ENCODE measurements at places on chromosomes 16 and 17.

DNA sequence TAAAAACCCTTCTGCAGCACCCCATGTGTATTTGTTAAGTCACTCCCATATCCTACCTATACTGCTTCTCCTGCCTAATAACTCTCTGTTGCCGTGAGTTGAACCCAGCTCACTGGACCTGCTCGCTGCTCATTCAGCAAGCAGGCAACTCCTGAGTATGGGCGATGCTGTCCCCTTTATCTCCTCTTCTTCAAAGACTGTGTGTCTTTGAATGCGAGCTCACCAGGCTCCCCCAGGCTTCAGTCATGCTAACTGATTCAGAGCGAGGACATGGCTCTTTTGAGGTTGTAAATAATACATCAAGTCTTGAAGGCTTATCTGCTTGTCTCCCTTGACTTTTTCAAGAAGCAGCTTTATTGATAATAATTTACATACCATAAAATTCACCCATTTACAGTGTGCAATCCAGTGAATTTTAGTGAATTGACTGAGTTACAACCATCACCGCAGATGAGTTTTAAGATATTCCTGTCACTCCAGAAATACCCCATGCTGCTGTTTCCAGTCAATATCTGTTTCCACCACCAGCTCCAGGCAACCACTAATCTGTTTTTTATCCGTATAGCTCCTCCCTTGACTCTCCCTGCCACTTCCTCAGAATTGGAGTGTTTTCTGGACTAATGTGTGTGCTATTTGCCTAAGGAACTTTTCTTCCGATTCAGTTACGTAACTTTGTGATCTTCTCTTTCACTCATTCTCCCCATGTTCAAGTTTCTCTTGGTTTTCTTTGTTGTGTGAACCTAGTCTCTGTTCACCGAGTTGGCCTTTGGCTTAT, 132.2 kb downstream of the SPECC1 start:
- DNase-seq: no peak

GRCh38 chr16:54080524-54081008, 206.0 kb downstream of the IRX3 start:
- DNase-seq: no peak

- DNase-seq: no peak
Observed at GRCh38 chr17:5809580-5810188, 225.4 kb upstream of the NLRP1 start.

DNA sequence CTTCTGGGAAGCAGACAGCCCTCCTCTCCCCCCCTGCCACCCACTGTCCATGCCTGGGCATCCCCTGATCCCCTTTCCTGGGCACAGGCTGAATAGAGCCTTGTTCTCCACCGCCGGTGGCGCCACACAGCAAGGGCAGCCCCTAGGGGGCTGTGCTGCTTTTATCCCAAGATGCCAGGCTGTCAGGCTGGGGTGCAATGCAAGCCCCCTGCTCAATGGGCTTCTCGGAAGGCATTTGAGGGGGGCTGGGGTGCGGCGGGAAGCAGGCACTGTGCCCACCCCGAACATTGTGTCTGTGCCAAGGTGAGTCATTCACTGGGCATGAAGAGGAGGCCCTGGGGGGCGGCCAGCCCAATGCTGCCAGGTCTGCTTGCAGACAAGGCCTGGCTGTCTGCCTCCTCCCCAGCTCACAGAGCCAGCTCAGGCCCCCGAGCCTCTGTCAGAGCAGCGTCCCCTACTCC, 1.5 kb upstream of the GFAP start:
- DNase-seq: no peak

GRCh38 chr16:85569615-85570212, 43.4 kb upstream of the GSE1 start:
- no peak for DNase-seq

- no peak for DNase-seq
Observed at GRCh38 chr17:44069974-44070454, 521 bp upstream of the G6PC3 start.

DNA sequence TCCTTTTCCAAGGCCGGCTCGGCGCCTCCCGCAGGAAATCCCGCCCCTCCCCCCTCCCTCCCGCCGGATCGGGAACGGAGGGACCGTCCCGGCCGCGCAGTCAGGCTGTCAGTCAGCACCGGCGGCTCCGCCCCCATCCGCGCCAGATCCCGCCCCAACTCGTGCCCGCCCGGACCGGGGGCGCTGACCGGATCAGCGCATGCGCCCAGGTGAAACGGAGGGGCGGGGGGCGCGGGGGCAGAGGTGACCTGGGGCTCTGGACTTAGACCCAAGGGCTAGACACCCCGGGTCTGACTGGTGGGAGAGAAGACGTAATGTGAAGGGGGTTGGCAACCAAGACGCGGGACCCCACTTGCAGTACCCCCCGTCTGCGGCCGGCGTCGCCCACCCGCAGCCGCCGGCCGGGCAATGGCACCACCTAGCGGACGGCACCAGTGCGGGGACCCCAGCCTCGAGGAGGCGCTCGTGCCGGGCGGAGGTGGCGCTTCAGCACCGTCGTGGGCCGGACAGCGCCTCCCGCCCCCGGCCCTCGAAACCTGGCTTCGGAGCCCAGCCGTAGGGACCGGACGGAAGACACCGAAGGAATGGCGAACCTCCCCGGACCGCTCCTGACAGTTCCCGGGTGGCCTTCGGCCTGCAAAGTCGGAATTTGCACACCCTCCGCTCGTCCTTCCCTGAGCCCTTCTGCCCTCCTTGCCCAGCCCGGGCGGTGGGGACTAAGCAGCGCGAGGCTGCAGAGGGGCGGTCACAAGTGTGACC, at the start of gene CASKIN2:
Gene CASKIN2 (minus strand): TSS at position 42 of the 759 bp plus-strand sequence. CDS start 1,733 bp downstream, outside the sequence.
- DNase-seq: peak; percentile 38

DNA sequence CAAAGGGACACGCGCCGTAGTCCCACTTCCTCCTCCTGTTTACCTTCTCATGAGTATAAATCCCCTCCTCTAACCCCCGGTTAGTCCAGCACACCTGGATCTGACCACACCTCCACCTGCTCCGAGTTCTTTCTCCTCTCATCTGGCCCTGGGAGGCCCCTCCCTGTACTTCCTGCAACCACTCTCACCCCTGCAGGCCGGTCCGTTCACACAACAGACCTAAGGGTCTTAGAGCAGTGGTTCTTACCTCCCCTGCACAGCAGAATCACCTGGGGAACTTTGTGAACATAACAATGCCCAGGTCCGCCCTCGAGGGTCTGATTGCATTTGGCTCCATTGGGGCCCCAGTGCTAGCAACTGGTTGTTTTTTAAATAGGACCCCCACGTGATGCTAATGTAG, 24.8 kb downstream of the TMEM114 start:
- no peak for DNase-seq

GRCh38 chr17:77915594-77916021, 42.9 kb upstream of the TNRC6C start:
- DNase-seq: no peak

DNA sequence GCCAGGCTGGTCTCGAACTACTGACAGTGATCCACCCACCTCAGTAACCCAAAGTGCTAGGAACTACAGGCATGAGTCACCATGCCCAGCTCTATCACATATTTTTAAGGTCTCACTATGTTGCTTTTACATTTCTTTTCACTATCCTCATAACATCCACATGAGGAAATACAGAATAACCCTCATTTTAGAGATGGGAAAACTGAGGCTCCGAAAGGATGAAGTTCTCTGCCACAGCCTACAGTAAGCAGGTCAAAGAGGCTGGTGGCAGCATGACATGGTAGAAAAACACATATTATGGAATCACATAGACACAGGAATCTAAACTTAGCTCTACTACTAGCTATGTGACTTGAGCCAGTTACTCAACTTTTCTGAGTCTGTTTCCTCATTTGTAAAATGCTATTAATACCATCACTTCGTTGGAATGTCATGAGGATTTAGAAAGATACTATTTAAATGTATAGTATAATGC, 32.2 kb downstream of the APPBP2 start:
- no peak for DNase-seq

Measured in stimulated activated naive CD4-positive, alpha-beta T cell (primary cell).